ENCODE measurements at places on chromosomes 13 and 19. TPM values are rescaled to one million over a fixed set of nuclear protein-coding genes. Genes with fewer than 3 reads are reported as not detected.

- H3K27me3 ChIP-seq: no peaks in the 10 kb centered on the region
- H3K4me3 ChIP-seq: no peak overlapping the region
- H3K4me1 ChIP-seq: no peaks in the 10 kb centered on the region
- DNase-seq: no peak
- no peaks in the 10 kb centered on the region for H3K36me3 ChIP-seq
- no peak overlapping the region for H3K27ac ChIP-seq
These were observed 299.2 kb upstream of the KLHL1 start for GRCh38 chr13:70407486-70407885.

GRCh38 chr13:35164324-35164932 is 222.4 kb downstream of the NBEA start:
- H3K4me1 ChIP-seq: no peaks in the 10 kb centered on the region
- H3K27ac ChIP-seq: no peak overlapping the region
- H3K4me3 ChIP-seq: no peak overlapping the region
- H3K36me3 ChIP-seq: no peaks in the 10 kb centered on the region

- DNase-seq: no peak
These were observed 10.8 kb downstream of the PLPPR3 start for GRCh38 chr19:810883-811489.

- no peaks in the 10 kb centered on the region for H3K36me3 ChIP-seq
- H3K4me3 ChIP-seq: no peak overlapping the region
- H3K27me3 ChIP-seq: no peaks in the 10 kb centered on the region
- H3K27ac ChIP-seq: peak overlapping the region; percentile 39
These were observed 11.4 kb upstream of the STARD13 start for GRCh38 chr13:33296793-33297425.

GRCh38 chr19:39070888-39071287 is 13.3 kb upstream of the ACP7 start:
- H3K27ac ChIP-seq: no peak overlapping the region
- H3K4me1 ChIP-seq: no peaks in the 10 kb centered on the region

DNA sequence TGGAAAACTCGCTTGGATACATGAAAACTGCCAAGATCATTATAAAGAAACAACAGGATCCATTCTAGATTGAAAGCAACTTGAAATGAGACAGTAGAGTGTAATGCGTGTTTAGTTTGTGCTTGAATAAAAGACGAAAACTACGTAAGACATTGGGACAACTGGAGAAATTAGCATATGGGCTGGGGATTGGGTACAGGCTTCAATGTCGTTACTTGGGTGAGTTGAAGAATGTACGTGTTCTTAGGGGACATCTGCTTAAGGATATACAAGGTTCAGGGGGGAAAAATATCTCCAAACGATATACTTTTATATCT is 471 bp upstream of the ERVK3-1 start:
- no peaks in the 10 kb centered on the region for H3K27me3 ChIP-seq
- no peak overlapping the region for H3K27ac ChIP-seq
- DNase-seq: no peak

DNA sequence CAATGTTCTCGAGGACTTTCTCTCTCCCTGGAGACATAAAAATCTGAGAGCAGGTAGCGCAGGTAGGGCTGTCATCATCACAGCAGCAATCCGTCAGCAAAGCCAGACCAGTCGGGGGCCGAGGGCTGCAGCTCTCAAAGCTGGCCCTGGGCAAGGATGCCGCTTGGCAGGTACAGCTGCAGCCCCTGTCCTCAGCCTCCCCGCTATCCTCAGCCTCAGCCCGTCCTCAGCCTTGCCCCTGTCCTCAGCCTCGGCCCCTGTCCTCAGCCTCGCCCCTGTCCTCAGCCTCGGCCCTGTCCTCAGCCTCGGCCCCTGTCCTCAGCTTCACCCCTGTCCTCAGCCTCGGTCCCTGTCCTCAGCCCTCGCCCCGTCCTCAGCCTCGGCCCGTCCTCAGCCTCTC is 10.9 kb downstream of the C13orf46 start:
- H3K27me3 ChIP-seq: no peaks in the 10 kb centered on the region
- no peaks in the 10 kb centered on the region for H3K36me3 ChIP-seq
- no peak overlapping the region for H3K27ac ChIP-seq
- no peak for DNase-seq

DNA sequence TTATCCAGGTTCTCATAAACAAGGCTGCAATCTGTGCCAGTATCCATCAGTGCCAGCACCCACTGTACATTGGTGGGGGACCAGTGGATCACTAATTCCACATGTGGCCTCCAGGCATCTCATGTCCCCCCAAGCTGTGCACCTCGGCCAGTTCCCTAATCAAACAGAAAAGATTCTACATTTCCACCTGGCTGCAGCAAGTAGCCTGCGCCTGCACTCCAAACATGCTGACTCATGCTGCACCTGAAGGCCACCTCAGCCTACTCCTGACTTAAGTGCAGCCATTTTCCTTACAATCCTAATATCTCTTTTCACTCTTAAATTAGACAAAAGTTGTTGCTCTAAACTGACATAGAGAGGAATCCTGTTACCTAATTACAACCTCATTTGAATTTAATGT is 729.4 kb upstream of the MIR17HG start:
- H3K27ac ChIP-seq: no peak overlapping the region
- no peaks in the 10 kb centered on the region for H3K36me3 ChIP-seq
- H3K4me1 ChIP-seq: no peaks in the 10 kb centered on the region
- H3K27me3 ChIP-seq: no peaks in the 10 kb centered on the region

GRCh38 chr19:10699650-10700335 is 1.4 kb upstream of the QTRT1 start:
- no peaks in the 10 kb centered on the region for H3K36me3 ChIP-seq
- peaks cover 5% of the 10 kb centered on the region for H3K4me1 ChIP-seq
- H3K27me3 ChIP-seq: no peaks in the 10 kb centered on the region
- H3K27ac ChIP-seq: no peak overlapping the region
- H3K4me3 ChIP-seq: no peak overlapping the region

DNA sequence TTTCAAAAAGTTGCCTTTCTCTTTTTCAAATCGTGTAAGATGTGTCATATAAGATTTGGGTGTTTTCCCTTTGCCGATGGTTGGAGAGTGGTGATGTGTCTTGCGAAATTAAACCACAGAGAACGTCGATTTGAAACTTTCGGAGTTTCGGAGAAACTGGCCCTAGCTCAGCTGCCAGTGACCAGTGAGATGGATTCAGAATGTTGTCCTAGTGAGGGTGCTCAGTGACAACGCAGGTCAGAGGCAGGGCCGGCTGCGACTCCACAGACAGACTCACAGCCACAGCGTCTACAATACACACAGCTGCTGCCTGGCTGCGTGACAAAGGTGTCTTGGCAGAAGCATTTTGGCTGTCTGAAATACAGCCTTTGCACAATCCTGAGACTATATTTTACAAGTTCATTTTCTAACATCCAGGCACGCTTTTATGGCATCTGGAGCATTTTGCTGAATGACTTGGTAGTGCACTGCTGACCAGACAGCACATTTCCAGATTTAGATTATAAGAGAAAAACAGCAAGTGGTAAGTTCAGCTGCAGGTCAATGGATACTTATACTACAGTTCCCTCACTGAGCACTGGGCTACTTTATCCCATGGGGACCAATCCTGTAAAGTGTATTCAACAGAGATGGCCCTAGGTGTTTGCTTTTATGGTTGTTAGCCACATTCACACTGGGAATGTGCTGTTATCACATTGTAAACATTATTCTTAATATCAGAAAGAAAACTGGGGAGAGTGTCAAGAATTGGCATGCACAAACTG is 207.5 kb downstream of the KCNRG start:
- H3K27me3 ChIP-seq: no peaks in the 10 kb centered on the region
- DNase-seq: peak; percentile 51
- H3K36me3 ChIP-seq: no peaks in the 10 kb centered on the region

DNA sequence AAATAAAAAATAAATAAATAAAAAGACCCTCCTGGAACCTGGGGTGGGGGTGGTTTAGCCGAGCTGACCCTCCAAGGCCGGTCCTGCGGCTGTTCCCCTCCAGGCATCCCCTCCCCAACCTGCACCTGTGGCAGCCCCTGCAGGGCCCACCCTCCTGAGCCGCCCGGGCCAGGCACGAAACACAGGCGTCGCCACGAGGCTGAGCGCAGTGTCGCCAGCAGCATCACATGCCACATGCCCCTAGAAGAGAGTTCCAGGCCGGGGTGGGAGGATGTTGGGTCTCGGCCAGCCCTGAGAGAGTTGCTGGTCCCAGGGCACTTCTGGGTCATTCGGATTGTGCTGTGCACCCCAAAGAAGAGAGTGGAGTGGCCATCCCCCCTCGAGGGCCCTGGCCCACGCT is 82.0 kb downstream of the KDM4B start:
- no peak overlapping the region for H3K27ac ChIP-seq
- H3K4me3 ChIP-seq: no peak overlapping the region
- no peaks in the 10 kb centered on the region for H3K27me3 ChIP-seq
- peaks cover 17% of the 10 kb centered on the region for H3K4me1 ChIP-seq
- H3K36me3 ChIP-seq: no peaks in the 10 kb centered on the region

- no peaks in the 10 kb centered on the region for H3K4me1 ChIP-seq
- H3K4me3 ChIP-seq: no peak overlapping the region
- H3K36me3 ChIP-seq: no peaks in the 10 kb centered on the region
- DNase-seq: no peak
These were observed 1187.0 kb upstream of the SLC10A2 start for GRCh38 chr13:104253063-104253680.

DNA sequence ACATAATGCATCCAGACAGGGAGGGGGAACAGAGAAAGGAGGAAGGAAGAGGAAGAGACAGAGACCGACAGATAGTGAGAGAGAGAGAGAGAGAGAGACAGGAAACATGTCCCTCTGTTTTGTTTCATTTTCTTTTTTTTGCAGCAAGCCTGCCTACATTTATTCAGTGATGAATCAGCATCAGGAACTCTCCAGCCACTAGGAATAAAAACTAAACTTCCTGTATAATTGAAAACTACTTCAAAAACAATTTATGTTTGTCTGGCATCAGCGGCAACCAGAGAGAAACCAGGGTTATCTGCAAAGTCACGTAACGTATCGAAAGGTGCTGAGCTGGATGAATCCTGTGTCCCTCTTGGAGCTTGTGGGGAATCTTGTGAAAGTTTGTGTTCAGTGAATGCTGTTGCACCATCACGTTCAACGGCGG is 148.6 kb upstream of the SOX21 start:
- H3K4me1 ChIP-seq: no peaks in the 10 kb centered on the region
- no peak for DNase-seq
- H3K27ac ChIP-seq: no peak overlapping the region
- H3K27me3 ChIP-seq: no peaks in the 10 kb centered on the region
- no peaks in the 10 kb centered on the region for H3K36me3 ChIP-seq
- H3K4me3 ChIP-seq: no peak overlapping the region

DNA sequence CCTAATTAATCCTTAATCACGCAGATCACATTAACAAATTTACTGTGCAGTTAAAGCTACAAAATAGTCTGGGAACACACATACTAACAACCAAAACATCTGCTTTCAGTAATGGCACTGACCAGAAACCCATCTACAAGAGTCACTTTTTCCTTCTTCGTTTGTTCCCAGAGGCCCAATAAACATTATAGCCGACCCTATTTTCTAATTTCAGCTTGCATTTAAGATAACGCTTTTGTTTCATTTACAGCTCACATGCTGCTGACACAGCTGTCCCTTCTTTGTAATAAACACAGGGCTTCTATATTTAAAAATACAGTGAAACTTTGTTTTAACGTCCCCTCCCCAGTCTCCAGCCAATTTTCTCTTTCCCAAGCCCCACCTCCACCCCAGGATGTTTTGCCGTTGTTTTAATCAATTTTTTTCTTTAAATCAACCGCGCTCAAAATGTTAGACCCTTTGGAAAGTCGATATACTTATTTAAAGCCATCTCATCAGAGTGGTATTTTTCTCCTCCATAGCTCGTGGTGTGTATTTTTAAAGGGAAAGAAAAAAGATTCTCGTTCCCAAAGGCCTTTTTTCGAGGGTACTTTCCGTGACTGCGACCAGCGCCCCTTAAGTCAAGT is 1.7 kb upstream of the WBP4 start:
- no peaks in the 10 kb centered on the region for H3K36me3 ChIP-seq
- H3K27ac ChIP-seq: peak overlapping the region; percentile 99
- DNase-seq: no peak

GRCh38 chr13:106376401-106377112 is 158.9 kb downstream of the EFNB2 start:
- no peaks in the 10 kb centered on the region for H3K27me3 ChIP-seq
- no peaks in the 10 kb centered on the region for H3K36me3 ChIP-seq
- H3K27ac ChIP-seq: no peak overlapping the region
- H3K4me3 ChIP-seq: no peak overlapping the region

- H3K27me3 ChIP-seq: no peaks in the 10 kb centered on the region
- no peak overlapping the region for H3K4me3 ChIP-seq
- H3K27ac ChIP-seq: peak overlapping the region; percentile 31
- no peaks in the 10 kb centered on the region for H3K4me1 ChIP-seq
- H3K36me3 ChIP-seq: no peaks in the 10 kb centered on the region
- no peak for DNase-seq
These were observed 7.3 kb downstream of the ELOF1 start for GRCh38 chr19:11551603-11552235.

- no peaks in the 10 kb centered on the region for H3K27me3 ChIP-seq
- no peaks in the 10 kb centered on the region for H3K4me1 ChIP-seq
- no peak overlapping the region for H3K27ac ChIP-seq
These were observed 6.1 kb downstream of the KLK7 start for GRCh38 chr19:50977626-50978025.

DNA sequence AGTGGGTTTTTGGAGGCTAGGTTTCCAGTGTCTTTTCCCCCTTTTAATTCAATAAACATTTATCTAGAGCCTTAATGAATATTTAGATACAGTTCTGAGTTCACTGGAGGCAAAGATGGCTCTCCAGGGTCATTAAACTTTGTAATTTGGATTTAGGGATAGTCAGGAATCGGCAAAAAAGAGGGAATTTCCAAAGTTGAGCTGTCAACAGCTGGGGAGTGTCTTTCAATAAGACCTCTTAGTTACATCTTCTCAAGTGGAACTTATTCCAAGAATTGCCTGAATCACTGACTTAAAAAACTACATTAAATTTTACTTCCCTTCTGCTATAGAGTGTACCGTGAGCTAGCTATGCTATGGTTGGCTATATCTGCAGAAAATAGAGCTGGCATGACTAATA is 2.0 kb downstream of the LRCH1 start:
- no peak for DNase-seq
- peak overlapping the region; percentile 81 for H3K4me3 ChIP-seq
- H3K4me1 ChIP-seq: peaks cover 12% of the 10 kb centered on the region
- H3K27ac ChIP-seq: peak overlapping the region; percentile 87
- no peaks in the 10 kb centered on the region for H3K36me3 ChIP-seq

GRCh38 chr19:50447750-50448149 is 15.1 kb downstream of the MYBPC2 start:
- no peak overlapping the region for H3K4me3 ChIP-seq
- no peak for DNase-seq
- no peaks in the 10 kb centered on the region for H3K36me3 ChIP-seq
- H3K4me1 ChIP-seq: no peaks in the 10 kb centered on the region
- H3K27ac ChIP-seq: no peak overlapping the region

Gene KL
- total RNA-seq: 0.81 TPM

Gene UGGT2
- total RNA-seq: 62.6 TPM

Gene ZNF835
- total RNA-seq: 2.9 TPM

Gene FPR1
- 2.1 TPM for total RNA-seq

Gene KIR2DL3
- total RNA-seq: not detected

Gene MISP
- 1.1 TPM for total RNA-seq

Gene SLITRK6
- 1.1 TPM for total RNA-seq

Gene TINCR
- 7.0 TPM for total RNA-seq

Gene LSR
- 195 TPM for total RNA-seq

Gene CGB3
- not detected for total RNA-seq

Gene SHFL
- 25.8 TPM for total RNA-seq

Gene CEACAM8
- total RNA-seq: 0.16 TPM

Gene CLDND2
- 26.4 TPM for total RNA-seq

Gene SIGLEC8
- 0.31 TPM for total RNA-seq
